ENCODE measurements at places on chromosomes 1 and 21. TPM values are rescaled to one million over a fixed set of nuclear protein-coding genes. Genes with fewer than 3 reads are reported as not detected.

DNA sequence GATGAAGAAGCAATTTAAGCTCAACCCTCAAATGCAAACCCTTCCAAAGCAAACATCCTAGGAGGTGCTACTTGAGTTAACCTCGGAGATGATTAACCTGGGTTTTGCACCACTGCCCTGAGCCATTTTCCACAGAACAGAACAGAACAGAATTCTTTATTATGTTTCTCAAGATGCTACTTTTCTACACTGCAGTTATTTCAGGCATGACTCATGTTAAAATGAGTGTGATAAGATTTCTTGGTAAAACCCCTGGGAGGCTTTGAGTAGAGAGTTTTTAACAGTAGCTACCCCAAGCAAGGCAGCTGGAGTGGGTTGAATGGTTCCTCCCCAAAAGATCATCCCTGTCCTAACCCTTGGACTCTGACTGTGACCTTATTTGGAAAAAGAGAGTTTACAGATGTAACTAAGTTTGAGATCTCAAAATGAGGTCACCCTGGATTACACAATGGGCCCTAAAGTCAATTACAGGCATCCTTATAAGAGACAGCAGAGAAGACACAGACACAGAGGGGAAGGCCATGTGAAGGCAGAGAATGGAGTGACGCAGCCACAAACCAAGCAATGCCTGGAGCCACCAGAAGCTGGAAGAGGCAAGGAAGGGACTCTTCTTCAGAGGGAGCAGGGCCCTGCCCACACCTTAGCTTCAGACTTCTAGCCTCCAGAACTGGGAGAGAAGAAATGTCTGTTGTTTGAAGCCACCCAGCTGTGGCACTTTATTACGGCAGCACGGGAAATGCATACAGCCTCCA lies 153.4 kb downstream of the ETS2 start:
- ATAC-seq, result peak; percentile 92

DNA sequence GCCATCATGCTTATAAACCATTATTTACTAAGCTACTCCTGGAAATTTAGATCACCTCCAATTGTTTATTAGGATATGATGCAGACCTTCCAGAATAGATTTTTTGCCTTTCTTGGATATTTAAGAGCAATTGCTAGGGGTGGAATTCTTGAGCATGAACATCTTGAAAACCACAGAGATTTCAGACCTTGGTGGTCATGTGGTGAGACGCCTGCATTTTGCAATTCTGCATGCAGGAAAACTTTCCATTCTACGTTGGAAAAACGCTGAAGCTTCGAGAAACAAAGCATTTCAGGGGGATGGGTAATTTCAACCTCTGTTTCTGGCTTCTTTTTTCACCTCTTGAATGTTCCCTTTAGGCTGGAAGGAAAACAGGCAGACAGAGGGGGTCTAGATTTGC lies 596.3 kb downstream of the KIF26B start:
- ATAC-seq, result no peak

DNA sequence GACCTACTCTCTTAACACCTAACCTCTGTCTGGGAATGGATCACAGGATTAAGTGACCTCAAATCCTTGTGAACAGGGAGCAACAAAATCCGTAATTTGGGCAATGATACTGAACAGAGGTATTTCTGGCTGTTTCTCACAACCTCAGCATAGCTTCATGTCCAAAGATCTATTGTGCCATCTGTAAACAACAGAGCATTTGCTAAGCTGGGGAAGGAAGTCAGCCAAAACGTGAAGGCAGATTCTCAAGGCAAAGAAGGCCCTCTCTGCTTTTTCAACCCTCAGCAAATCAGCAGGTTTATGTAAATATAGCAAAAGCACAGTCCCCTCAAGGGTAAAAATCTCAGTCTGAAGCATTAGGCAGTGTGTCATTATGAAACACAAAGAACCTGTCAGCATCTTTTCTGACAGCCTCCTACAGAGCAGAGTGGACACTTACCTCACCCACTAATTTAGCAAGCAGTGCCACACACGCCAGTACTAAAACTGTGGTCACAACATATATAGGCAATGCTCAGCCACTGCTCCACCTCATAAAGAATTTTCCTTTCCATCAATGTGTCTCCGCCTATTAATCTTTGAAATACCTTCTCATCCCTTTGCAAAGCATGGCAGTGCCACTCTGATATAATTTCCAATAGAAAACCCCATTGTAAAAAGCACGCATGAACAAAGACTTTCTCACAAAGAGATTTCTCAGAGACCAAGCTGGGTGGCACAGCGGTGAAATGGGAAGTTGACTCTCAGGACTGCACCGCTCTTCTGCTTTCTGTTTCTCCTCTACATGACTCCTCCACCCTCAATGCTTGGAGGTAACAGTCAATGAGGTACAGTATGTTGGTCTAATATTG lies 188.0 kb downstream of the RERE start:
- ATAC-seq, result no peak

- no peak for ATAC-seq
These were observed 267.1 kb upstream of the KIAA0040 start for GRCh38 chr1:175459591-175460238.

- ATAC-seq, result no peak
These were observed 17.1 kb downstream of the ARHGEF16 start for GRCh38 chr1:3471356-3472087.

DNA sequence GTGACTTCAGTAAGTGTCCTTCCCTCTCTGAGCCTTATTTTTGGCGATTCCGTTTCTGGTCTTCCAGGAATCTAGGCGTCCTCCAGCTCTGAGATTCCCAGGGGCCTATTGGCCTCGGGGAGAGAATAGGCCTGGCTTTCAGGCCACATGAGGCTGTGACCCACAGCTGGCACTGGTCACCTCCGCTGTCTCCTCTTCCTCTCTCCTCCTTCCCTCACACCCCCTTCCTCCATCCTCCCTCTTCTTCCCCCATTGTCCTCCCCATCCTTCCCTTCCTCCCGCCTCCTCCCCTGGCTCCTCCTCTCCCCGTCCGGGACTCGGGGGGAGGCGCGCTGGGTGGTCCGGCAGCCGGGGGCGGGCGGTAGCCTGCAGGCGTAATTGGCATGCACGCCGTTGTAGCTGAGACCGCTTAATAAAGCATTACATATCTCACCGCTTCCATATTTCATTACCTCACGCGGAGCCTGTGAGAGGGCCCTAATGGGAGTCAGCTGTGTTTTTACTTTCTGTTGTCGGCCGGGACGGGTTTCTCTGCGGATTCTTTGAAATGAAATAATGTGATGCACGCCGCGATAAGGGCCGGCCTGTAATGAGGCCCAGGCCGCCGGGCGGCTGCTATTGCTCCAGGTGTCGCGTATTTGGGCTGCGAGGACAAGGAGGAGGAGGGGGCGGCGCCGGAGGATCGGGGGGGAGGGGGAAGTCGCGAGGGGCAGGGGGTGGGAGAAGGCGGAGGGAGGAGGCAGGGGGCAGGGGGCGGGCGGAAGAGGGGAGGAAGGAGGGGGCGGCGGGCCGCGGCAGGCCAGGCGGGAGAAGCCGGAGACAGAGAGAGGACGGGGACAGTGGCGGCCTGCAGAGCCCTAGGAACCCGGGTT lies 95.3 kb downstream of the FOXD2 start:
- ATAC-seq, result peak; percentile 66

NTNG1 gene
- 1.2 TPM for total RNA-seq

UBXN10 gene
- 18.2 TPM for total RNA-seq
